ENCODE measurements at places on chromosomes 16 and 17.

DNA sequence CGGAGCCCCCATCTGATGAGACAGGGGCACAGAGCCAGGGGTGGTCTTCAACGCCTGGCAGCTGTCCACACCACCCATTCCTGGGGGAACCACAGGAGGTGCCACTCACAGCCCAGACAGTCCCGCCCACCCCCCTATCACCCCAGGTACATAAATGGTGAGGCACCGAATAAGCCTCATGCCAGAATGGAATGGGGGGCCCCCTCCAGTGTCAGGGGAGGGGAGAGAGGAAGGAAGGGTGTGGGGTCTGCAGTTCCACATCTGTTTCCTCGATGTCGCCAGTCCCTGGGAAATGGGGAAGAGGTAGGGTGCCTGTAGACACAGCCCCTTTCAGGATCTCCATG is 1.7 kb downstream of the TMC6 start:
- no peak for DNase-seq

DNA sequence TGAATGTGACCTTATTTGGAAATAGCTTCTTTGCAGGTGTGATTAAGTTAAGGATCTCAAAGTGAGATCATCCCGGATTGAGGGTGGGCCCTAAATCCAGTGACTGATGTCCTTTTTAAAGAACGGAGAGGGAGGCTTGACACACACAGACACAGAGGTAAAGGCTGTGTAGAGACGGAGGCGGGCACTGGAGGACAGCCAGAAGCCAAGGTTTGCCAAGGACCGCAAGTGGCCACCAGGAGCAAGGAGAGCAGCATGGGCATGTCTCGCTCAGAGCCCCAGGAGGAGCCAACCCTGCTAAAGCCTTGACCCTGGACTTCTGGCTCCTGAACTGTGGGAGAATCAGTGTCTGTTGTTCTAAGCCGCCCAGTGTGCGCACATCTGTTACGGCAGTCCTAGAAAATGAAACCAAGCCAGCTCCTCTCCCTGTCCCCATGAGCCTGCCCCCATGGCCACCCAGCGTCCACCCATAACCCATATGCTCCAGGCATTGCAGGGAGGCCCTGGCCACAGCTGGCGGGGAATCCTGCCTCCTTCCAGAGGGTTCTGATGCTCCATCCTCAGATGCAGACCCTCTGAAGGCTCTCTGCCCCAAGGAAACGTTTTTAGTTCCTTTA is 15.2 kb downstream of the CNGB1 start:
- no peak for DNase-seq

- DNase-seq: no peak
Measured at GRCh38 chr17:77354420-77354669, 213.6 kb downstream of the SEC14L1 start.

- DNase-seq: no peak
Measured at GRCh38 chr16:86466696-86467406, 43.5 kb upstream of the FOXF1 start.

GRCh38 chr16:29148867-29149272 is 164.0 kb downstream of the LAT start:
- DNase-seq: no peak

- DNase-seq: no peak
Measured at GRCh38 chr17:55414983-55415382, 6.7 kb downstream of the MMD start.

DNA sequence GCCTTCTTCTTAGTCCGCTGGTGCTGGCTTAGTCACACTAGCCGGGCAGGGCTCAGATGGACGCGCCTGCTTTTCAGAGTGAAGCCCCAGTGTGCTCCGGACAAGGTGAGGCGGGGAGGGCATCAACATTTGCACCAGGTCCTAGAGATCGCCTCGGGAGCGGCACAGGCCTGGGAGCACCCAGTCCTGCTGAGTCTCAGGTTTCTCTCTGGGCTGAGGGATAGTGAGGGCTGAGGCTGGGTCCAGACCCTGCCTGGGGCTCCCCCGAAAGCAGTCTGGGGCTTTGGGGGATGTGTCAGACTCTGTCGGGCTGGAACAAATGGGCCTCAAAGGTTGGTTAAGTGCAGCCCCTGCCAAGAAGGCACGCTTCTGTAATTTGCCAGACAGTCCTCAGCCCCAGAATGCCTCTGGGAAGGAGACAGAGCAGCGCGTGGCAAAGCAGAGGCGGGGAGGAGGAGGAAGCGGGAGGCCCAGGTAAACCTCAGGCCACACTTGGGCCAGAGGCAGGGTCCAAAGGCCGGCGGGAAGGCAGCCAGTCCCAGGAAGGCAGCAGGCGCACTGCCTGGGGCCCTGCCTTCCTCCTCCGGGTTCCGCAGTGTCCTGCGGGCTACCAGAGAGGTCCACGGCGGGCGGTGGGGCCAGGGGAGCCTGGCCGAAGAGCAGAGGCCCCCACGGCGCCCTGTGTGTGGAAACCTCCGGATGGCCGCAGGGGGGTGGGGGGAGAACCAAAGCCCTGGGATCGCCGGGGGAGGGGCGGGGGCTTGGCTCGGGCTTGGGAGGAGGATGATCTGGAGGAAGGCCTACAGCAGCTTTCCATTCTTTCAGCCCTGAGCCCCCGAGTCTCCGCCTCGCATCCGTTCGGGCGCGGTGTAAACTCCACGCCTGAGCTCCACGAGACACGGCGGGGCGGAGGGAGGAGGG is 39.5 kb upstream of the ATP2A3 start:
- no peak for DNase-seq

- no peak for DNase-seq
Measured at GRCh38 chr16:30569746-30570635, 1.5 kb downstream of the ZNF688 start.

DNA sequence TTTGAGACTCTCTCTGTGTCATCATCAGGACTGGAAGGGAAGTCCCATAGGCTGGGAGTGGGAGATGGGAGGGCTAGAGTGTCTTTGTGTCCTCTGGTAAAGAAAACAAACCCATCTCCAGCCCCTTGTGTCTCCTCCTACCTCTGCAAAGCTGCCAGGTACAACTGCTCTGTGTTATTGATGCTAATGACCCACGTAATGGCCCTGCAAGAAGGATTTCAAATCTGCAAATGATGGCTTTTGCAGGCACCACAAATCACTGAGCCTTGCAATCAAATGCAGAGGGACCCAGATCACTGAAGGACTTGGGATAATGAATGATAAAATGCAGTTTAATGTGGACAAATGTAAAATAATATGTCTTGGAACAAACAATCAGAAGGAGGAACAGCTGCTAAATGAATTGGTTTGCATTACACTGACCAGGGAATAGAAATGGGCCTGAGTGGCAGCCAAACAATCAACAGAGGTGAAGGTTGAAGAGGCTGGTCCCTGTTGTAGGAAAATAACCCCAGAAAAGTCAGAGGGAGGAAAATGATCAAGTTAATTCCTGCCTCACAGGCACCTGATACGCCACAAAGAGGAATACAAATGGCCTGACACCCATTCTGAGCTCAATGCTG is 425.1 kb downstream of the UTP18 start:
- peak; percentile 22 for DNase-seq

DNA sequence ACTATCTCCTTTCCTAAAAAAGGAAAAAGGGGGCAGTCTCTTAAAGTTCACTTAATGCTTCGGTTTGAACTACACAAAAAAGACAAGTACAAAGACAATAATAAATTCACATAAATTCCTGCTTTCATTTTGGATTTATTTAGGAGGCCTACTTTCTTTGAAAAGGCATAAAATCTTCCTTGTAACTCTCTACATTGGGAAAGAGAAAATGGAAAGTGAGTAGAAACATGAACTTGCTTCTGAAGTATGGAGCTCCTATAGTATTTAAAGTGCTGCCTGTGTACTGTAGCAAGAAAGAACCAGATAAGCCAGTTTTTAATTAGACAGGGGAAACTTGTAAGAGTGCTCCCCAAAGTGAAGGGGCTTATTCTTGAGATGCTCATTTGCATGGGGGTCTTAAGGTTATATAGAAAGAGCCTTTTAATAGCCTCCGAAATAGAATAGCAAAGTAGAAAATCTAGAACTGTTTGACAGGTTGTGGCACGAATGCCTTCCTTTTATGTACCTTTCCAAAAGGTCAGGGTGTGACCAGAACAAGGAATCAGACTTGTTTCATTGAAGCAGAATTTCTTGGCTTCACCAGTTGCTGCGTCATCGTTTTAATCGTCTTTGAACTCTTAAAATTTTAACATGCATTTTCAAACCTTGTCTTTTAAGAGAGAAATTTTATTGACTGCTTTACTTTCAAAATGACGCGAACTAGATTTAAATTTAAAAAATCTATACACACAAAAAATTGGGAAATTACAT is 12.9 kb downstream of the GAN start:
- DNase-seq: no peak

DNA sequence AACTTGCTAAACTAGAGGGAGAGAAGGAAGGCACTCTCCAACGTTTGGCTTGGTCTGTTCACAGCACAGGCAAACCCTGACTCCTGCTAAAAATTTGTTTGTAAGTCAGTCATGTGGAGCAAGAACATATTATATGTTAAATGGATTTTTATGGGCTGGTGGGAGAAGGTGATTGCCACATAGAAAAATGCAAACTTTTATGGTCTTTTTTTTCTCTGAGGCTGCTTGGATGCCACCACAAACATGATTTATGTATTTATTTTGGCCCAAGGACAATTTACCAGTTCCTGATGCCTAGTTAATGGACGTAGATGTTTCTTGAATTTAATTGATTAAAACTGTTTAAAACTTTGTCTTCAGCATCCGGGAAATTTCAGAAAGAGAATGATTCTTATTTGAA is 274.2 kb upstream of the MYOCD start:
- no peak for DNase-seq

DNA sequence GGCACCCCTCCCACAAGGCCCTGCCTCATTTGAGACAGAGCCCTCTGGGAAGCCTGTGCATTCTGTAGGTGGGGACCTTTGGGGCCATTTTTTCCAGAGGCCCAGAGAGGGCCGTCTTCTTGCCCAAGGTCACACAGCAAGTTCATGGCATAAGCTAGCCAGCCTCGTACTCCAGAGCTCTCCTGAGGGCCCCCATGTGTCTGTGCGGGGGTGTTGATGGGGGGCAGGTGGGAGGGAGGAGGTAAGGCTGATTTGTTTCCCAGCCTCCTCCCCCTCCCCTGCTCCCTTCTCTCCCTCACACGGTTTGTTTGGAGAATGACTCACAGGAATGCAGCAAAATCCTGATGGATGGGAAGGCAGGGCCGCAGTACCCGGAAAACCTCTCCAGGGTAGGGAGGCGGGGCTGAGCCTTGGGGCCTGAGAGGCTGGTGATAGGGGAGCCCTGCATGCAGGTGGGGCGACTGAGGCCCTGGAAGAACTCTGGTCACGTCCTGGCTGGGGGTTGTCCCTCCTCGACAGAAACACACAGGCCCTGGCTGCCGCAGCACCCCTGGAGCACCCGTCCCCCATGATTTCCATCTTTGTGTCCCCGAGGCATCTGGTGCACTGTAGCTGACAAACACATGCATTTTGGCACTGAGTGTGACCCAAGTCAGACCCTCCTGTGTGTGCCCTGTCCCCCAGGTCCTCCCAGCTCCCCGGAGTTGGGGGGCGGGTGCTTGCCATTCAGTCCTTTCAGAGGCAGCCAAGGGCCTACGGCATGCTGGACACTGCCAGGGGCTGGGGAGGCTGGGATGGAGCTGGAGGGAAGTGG is 29.7 kb downstream of the RAI1 start:
- DNase-seq: no peak

GRCh38 chr17:57687642-57688041 is 57.5 kb downstream of the CCDC182 start:
- no peak for DNase-seq

DNA sequence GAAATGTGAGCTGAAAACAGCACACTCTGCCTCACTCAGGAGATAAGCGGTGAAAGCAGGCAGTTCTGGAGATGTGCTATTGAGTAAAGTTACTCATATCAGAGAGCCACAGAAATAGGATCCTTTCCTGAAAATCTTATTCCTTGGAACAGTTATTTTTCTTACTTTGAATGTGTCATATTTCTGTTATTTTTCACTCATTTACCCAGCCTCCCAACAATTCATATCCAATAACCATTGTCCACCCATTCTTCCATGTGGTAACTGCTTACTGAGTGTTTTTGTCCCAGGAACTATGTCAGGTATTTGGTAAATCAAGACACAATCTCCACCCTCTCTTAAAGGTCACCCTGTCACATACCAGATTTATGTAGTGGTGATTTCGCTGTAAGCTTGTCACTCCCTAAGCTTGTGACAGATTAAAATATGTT is 144.9 kb downstream of the PARN start:
- DNase-seq: no peak

DNA sequence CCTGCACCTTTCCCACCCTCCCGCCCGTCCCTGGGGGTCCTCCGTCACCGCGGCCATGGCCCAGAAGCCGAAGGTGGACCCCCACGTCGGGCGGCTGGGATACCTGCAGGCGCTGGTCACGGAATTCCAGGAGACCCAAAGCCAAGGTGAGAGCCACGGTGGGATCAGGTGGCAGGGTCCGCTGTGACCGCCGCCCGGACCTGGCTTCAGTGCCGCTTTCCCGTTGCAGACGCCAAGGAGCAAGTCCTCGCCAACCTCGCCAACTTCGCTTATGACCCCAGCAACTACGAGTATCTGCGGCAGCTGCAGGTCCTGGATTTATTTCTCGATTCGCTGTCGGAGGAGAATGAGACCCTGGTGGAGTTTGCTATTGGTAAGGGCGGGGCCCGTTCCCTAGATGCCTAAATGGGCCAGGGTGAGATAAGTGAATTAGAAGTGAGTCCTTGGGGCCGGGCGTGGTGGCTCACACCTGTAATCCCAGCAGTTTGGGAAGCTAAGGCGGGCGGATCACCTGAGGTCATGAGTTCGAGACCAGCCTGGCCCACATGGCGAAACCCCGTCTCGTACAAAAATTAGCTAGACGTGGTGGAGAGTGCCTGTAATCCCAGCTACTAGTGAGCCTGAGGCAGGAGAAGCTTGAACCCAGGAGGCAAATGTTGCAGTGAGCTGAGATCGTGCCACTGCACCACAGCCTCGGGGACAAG is 617 bp downstream of the ARMC7 start:
- no peak for DNase-seq

- no peak for DNase-seq
Measured at GRCh38 chr17:80762076-80762475, 217.4 kb downstream of the RPTOR start.

- no peak for DNase-seq
Measured at GRCh38 chr17:61453566-61454380, 1.6 kb downstream of the TBX4 start.

DNA sequence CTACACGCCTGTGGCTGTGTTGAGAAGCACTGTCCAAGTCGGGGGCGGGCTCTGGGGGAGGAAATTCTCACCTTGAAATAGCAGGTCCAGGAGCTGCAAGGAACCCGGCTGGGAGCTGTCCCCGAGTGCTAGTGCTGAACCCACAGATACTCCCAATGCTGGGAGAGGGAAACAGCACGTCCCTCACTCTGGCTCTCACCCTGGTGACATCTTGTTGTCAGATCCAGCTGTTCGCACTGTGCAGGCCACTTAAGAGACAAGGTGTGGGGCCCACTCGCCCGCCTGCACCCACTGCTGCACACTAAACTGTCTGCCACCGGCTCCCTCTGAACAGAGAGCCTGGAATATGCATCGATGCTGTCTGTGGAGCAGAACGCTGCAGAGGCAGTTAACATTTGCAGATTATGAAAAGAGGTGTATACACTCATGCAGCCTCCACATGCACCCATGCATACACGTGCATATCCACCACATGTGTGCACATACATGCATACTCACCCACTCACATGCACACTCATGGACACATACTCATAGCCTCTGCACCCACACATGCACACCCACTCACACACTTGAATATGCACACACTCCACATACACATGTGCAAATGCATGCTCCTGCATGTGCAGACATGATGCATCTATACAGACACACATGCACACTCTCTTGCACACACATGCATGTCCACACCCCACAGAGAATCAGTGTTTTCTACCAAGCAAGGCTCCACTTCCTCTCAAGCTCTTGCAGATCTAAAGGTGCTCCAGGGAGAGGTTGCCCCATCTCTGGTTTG is 42.0 kb downstream of the MGAT5B start:
- no peak for DNase-seq

- DNase-seq: no peak
Measured at GRCh38 chr17:73586275-73586832, 57.9 kb downstream of the SDK2 start.
